ENCODE measurements at places on chromosomes 5 and 9.
A peak's percentile ranks its signal among the peaks of the same experiment; 100 is the strongest.

DNA sequence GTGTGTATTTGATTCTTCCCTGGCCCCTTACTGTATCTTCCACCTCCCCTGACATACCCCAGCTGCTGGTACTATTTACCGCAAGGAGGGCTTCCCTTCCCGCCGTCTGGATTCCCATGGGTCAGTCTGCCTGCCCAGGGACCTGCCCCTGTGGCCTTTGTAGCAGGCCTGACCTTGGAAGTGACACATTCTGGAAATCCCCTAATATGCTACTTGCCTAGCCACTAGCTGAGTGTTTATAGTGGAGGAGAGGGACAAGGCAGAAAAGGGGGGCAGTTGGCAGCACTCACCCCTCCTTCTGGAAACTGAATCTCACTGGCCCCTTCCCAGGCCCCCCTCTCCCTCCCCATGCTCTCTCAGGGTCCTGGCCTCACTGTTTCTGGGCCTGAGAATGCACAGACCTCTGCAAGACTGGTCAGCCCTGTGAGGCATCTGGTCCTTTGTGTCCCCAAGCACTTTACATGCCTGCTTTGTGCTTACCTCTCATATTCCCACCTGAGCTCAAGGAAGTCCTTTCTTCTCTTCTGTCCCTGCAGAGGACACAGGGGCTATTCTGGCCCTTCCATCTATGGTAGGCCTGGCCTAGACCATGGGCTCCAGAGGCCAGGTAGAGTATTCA is 8.2 kb upstream of the CCL21 start:
- peak; percentile 39 for DNase-seq

GRCh38 chr5:61746831-61747575 is 414.9 kb downstream of the ZSWIM6 start:
- no peak for DNase-seq

GRCh38 chr5:3736466-3736865 is 140.8 kb downstream of the IRX1 start:
- DNase-seq: no peak

GRCh38 chr5:42572313-42572712 is 149.1 kb downstream of the GHR start:
- no peak for DNase-seq

GRCh38 chr9:104009826-104010225 is 84.3 kb upstream of the SMC2 start:
- no peak for DNase-seq

GRCh38 chr9:134165357-134166315 is 1.3 kb upstream of the RNU6ATAC start:
- DNase-seq: no peak

DNA sequence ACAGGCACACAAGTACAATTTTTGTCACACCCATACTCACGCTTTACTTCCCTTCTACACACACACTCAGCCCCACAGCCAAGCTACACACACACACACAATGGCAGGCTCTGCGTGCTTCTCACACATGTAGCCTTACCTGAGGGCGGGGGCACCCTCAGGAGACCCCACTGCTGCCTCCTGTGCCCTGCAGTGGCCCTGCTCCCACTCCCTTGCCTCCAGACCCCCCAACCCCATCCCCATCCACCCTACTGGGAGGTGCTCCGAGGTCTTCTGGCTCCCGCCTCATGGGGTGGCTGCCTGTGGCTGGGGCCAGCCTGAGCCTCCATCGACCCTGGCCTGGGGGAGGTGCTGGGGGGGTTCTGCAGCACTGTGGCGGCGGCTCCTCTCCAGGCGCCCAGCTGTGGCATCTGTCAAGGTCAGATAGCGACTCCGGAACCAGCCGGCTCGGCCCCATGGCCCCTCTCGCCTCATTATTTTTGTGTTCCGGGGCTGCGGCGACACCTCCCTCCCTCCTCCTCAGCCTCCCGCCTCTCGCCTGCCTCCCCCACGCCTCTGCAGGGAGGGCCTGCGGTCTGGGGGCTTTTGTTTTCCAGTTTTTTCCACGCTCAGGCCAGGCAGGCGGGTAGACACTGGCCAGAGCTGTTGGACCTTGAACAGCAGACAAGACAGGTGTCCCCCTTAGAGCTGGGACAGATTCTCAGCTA is 21.7 kb downstream of the CXXC5 start:
- DNase-seq: no peak

- DNase-seq: no peak
These were observed 65.0 kb downstream of the IRX2 start for GRCh38 chr5:2686321-2687124.

DNA sequence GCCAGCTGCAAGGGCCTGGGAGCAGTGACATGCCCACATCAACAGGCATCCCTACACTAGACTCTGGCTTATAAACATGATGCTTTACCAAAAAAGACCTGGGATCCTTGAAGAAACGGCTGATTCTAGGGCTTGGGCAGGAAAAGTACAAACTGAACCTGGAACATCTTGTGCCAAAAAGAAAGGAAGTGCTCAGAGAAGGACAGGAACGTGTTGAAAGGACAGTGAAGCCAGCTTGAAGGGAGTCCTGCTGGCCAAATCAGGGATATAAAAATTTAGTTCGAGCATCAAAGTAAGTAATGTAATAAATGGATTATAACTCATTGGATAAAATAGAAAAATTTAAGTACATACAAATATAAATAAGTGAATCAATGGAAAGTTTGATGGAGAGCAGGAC is 58.1 kb downstream of the ALDH7A1 start:
- no peak for DNase-seq

DNA sequence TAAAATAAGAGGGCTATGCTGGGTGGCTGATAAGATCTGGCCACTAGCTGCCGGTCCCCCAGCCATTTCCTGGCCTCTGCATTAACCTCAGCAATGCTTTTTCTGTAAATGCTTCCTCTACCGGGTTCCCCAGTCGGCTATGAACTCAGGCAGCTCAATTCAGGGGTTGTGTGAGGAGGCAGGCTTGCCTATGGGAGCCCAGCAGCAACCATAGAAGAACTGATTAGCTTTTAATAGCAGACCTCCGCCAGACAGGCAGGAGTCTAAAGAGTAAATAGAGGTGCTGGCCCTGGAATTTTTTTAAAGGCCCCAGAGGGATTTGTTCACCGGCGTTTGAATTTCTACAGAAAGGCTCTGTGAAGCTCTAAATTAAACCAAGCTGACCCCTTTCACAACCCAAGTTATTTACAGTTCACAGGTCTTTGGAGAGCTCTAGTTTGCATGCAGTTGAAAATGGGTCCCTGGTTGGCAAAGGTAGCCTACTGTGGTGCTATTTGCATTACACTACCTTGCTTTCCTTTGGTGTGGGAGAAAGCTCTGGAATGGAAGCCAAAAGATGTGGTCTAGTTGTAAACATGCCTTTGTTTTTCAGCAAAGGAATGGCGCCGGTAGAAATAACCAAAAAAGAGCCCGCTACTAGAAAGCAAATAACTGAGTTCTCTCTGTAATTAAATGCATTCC is 289.7 kb upstream of the SEMA6A start:
- DNase-seq: peak; percentile 97

DNA sequence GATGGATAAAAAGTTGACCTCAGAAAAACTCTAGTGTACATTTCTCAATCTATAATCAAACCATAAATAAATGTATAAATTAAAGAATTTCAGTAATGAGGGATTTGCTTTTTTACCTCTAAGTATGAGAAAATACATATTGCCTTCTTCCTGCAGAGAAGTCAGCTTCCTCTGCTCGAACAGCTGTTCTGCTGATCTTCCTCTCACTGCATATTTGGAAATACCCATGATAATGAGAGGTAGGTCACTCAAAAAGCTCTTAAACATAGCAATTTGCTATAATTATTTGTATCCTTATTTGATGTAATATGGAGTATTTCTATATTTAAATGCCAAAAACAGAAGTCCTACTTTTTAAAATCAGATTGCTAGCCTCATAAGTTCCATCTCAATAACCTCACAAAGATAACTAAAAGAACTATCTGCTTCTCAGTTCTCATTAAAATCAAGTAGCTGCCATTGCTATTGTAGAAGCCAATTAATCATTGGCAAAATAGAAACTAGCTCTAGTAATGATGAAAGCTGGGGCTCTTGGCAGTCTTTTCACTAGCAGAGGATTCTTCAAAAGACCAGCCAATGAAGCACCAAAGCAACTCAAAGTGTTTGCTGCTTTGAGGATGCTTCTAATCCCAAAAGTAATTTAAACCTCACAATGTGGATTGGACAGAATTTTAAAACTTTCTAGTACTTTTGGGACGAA is 35.7 kb upstream of the OR13D1 start:
- no peak for DNase-seq

DNA sequence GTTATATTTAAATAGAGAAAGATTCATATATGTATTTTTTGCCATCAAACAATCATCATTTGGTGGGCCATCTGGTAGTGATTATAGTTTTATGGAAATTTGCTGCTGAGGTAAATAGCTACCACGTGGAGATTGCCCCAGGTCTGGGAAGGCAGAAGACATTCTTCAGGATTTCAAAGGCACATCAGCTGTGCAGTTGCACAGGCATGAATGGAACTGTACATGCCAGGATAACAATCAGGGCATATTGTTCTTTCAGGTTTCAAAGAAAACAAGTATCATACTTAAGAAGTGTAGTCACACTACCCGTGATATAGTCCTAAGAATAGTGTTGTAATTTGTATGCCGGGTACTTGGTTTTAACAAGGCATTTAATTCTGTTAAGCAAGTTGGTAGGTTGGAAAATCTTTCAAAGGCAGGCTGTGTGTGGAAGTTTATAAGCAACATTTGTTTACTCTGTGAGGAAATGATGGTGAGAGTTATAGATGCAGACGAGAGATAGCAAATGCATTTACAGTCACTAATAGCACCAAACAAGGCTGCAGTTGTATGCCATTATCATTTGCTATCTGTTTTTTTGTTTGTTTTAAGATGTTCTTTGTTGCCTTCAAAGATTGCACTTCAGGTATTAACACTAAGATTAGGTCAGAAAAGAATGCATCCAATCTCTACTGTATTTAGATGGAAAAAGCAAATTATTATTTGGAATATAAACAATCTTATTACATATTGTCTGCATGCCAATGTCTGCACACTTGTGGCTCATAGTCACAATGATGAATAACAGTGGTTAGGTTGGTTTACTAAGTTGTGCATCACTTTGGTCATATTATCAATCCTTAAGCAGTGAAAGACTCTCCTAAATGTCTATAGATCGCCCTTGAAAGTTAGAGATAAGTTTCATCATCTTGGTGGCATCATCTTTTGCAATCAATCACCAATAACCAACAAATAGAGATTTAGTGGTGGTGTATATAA is 55.3 kb downstream of the RPS23 start:
- DNase-seq: peak; percentile 62

GRCh38 chr5:133341296-133341695 is 271.0 kb downstream of the FSTL4 start:
- peak; percentile 41 for DNase-seq

DNA sequence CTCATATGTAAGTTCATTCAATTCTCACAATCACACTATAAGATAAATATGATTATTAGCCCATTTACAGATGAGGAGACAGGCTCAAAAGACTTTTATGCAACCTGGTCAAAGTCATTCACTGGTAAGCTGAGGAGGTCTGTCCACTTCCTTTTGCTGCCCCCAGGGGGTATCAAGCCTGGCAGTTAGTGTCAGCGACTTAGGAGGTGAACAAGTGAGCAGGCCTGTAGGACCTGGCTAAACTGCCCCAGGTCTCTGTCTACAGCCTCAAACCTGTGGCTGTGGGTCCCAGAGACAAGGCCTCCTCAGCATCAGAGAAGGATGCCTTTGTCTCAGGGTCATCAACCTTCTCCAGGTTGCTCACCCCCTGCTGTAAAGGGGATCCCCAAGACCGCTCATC is 10.4 kb downstream of the TGFBI start:
- DNase-seq: no peak

- no peak for DNase-seq
These were observed 146.0 kb downstream of the LIFR start for GRCh38 chr5:38410304-38410990.

GRCh38 chr5:97591781-97592180 is 408.7 kb upstream of the RIOK2 start:
- no peak for DNase-seq

DNA sequence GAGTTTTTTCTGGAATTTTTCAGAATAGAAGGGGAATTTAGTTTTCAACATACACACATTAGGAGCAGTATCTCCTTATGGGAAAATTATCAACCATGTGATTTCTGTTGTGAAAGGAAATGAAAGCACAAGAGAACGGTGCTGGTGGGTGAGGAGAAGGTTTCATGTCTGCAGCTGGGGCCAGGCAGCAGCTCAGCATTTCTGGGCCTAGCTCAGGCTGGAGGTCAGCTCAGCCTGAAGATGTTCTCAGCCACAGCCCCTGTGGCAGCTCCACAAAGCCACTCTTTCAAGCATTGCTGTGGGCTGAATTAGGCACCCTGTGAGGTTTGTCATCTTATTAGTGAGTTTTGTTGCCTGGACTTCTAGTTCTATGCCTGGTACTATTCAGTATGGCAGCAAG is 90.3 kb downstream of the DIRAS2 start:
- DNase-seq: no peak

- no peak for DNase-seq
These were observed 360.6 kb upstream of the GRAMD2B start for GRCh38 chr5:126062398-126063221.

DNA sequence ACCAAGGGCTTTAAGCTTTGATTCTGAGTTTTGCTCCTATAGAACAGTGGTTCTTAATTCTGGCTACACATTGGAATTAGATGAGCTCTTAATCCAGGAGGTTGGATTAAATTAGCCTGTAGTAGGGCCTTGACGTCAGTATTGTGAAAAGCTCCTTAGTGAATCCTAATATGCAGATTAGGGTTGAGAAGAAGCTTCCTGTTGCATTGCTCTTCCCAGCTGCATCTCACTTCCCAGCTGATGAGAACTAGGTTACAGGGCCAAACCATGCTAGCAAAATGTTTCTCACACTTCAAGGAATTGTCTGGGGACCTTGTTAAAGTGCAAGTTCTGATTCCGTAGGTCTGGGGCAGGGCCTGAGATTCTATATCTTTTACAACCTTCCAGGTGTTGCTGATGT is 300.0 kb downstream of the ZSWIM6 start:
- no peak for DNase-seq

GRCh38 chr9:23938908-23939307 is 112.9 kb upstream of the ELAVL2 start:
- no peak for DNase-seq

DNA sequence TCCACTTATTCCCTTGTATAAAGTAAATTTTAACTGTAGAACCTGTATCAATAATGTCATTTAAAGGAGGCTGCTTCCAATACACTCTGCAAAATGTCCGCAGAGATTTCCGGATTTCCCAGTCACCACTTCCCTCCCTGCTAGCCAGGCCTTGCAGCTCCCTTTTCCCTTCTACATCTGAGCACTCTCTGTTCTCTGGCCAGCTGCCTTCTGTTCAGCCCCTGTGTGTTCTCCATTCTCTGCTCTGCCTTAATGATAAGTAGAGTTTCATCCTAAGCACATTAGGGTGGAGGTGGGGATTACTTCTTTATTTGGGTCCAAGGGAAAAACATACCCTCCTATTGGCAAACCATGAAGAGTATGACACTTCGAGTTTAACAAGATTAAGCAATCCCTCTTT is 719.6 kb upstream of the WWC1 start:
- DNase-seq: no peak

- no peak for DNase-seq
These were observed 50.4 kb downstream of the ACO1 start for GRCh38 chr9:32434892-32435291.

GRCh38 chr5:37198061-37198460 is 51.1 kb downstream of the CPLANE1 start:
- no peak for DNase-seq

GRCh38 chr5:89374144-89374784 is 491.3 kb upstream of the MEF2C start:
- no peak for DNase-seq
